ENCODE measurements at places on chromosomes 2 and 18. TPM values are rescaled to one million over a fixed set of nuclear protein-coding genes. Genes with fewer than 3 reads are reported as not detected.

DNA sequence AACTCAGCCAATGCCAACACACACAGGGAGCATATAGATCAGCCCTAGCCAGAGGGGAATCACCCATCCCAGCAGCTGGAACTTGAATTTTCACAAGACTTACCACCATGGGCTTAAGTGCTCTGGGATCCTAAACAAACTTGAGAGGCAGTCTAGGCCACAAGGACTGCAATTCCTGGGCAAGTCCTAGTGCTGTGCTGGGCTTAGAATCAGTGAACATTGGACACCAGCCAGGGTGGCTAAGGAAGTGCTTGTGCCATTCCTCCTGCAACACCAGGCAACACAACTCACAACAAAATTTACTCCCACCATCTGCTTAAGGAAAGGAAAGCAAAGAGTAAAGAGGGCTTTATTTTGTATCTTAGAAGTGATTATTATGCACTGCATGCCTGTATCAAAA is 38.9 kb downstream of the SRD5A2 start:
- no peaks in the 10 kb centered on the region for H3K36me3 ChIP-seq
- no peak overlapping the region for H3K27ac ChIP-seq
- no peaks in the 10 kb centered on the region for H3K27me3 ChIP-seq
- DNase-seq, result no peak

GRCh38 chr18:36381075-36381474 is 83.6 kb downstream of the FHOD3 start:
- H3K4me1 ChIP-seq, result no peaks in the 10 kb centered on the region
- H3K36me3 ChIP-seq, result no peaks in the 10 kb centered on the region
- H3K27ac ChIP-seq, result no peak overlapping the region
- DNase-seq, result no peak

- H3K4me1 ChIP-seq, result no peaks in the 10 kb centered on the region
- no peaks in the 10 kb centered on the region for H3K27me3 ChIP-seq
- no peak overlapping the region for H3K4me3 ChIP-seq
- no peak overlapping the region for H3K27ac ChIP-seq
These were observed 678.6 kb upstream of the CDH2 start for GRCh38 chr18:28855524-28855923.

GRCh38 chr18:35572644-35573043 is 8.9 kb upstream of the GALNT1 start:
- no peak overlapping the region for H3K27ac ChIP-seq
- no peak for DNase-seq
- no peaks in the 10 kb centered on the region for H3K27me3 ChIP-seq
- no peaks in the 10 kb centered on the region for H3K36me3 ChIP-seq

DNA sequence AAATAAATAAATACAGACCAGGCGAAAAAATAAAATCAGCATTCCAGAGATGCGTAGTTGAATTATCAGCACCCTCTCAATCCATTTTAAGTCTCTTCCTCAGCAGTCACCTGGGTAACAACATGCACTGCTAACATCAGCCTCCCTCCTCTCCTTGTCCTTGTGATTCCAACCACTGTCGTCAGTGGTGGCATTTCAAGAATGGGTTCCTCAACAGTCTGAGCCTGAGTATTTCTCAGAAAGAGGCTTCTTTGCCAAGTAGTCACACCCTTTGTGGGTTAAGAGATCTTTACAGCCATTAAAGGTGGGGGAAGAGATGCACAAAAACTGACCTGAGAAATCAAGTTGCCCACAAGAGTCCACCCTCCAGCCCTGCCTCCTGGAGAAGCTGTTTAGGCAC is 39.0 kb downstream of the NOL10 start:
- no peak for DNase-seq
- no peaks in the 10 kb centered on the region for H3K4me1 ChIP-seq

- H3K27ac ChIP-seq, result peak overlapping the region; percentile 13
- no peak for DNase-seq
- no peaks in the 10 kb centered on the region for H3K4me1 ChIP-seq
- H3K4me3 ChIP-seq, result no peak overlapping the region
- no peaks in the 10 kb centered on the region for H3K27me3 ChIP-seq
These were observed 23.6 kb downstream of the RNF144A start for GRCh38 chr2:6940820-6941219.

- H3K36me3 ChIP-seq, result peaks cover 21% of the 10 kb centered on the region
- DNase-seq, result peak; percentile 92
- peaks cover 59% of the 10 kb centered on the region for H3K4me1 ChIP-seq
- peaks cover 8% of the 10 kb centered on the region for H3K27me3 ChIP-seq
- peak overlapping the region; percentile 96 for H3K27ac ChIP-seq
- peak overlapping the region; percentile 91 for H3K4me3 ChIP-seq
These were observed 529 bp downstream of the SEMA4C start for GRCh38 chr2:96869281-96869821.

GRCh38 chr2:23615216-23616020 is 230.4 kb downstream of the KLHL29 start:
- H3K4me3 ChIP-seq, result no peak overlapping the region
- no peak overlapping the region for H3K27ac ChIP-seq
- peaks cover 11% of the 10 kb centered on the region for H3K4me1 ChIP-seq
- no peaks in the 10 kb centered on the region for H3K36me3 ChIP-seq
- no peaks in the 10 kb centered on the region for H3K27me3 ChIP-seq
- DNase-seq, result no peak

GRCh38 chr2:235505181-235505741 is 11.4 kb downstream of the AGAP1 start:
- H3K4me3 ChIP-seq, result no peak overlapping the region
- no peak for DNase-seq
- no peaks in the 10 kb centered on the region for H3K36me3 ChIP-seq

The ZSWIM2 gene
- not detected for total RNA-seq

Data from upper lobe of left lung (tissue), 6 donors.